NCI-H446 treated with DMSO at 0.1 percent for 48 hours (cell line): ENCODE measurements at places on chromosomes 5 and 9.

GRCh38 chr5:113939988-113940387, 421.9 kb upstream of the KCNN2 start:
- no peak for DNase-seq

- no peak for DNase-seq
These were observed 758.2 kb downstream of the TLE1 start for GRCh38 chr9:80931163-80931562.

DNA sequence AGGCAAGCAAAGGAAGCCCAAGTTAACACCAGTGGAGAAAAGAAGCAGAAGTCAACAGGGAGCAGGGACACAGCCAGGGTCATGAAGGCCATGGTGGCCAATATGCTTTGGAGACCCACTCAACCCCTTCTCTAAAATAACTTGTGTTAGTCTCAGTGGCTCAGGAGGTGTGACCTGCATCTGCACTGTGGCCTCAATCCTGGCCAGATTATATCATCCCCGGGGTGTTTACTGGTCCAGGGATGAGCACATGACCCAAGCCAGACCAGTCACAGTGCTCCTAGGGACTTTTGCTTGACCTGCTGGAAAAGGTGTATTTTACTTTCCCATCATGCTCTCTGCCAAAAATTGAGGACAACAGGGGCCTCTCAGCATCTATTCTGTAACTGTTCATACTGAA, 105.2 kb downstream of the DPYSL3 start:
- no peak for DNase-seq

- DNase-seq: no peak
These were observed 74.9 kb upstream of the PHYKPL start for GRCh38 chr5:178307267-178308045.

DNA sequence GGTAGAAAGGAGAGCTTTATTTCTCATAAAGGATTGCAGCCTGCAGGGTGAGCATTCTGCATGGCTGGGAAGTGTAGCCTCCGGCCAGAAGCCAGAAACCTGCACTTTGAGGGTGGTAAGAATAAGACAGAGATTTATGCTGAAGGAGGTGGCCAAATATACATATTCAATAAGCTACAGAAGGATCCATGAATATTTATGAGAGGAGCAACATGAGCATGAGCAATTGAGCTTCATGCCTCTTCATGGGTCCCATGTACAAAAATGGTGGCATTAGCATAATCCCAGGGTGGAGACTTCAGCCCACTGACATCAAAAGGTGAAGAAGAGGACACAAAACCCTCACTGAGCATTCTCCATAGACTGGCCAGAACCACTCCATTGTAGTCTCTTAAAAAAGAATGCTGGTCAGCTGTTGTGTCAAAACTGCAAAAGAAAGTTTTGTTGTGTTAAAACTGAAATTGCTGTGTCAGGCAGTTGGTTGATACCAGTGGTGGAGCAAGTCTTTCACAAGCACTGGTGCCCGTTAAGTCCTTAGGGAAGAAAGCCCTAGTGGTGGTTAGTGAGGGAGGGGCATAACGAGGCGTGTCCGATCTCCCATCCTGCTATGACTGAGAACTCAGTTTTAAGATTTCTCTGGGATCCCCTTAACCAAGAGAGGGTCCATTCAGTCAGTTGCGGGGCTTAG, 160.8 kb upstream of the MAP1B start:
- no peak for DNase-seq

- no peak for DNase-seq
These were observed 132.1 kb downstream of the GLIS3 start for GRCh38 chr9:4167728-4168127.

DNA sequence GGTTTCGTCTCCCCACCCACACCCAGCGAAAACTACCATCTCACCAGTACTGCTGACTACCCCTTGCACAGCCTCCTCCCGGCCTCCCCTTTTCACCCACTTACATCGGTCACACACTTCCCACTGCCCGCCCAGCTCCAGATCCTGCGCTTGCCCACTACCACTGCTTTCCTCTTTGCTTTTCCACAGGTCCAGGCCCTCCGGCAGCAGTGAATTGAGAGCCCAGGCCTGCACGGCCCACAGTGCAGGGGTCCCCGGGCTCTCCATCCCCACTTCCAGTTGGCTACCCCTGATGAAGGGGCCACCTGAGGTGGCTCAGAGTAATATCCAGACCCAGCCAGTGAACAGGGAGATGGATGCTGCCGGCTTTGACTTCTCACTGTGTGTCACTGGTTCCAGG, 120.2 kb upstream of the FSTL4 start:
- DNase-seq: no peak

GRCh38 chr9:35318741-35319140, 156.9 kb downstream of the UNC13B start:
- no peak for DNase-seq

DNA sequence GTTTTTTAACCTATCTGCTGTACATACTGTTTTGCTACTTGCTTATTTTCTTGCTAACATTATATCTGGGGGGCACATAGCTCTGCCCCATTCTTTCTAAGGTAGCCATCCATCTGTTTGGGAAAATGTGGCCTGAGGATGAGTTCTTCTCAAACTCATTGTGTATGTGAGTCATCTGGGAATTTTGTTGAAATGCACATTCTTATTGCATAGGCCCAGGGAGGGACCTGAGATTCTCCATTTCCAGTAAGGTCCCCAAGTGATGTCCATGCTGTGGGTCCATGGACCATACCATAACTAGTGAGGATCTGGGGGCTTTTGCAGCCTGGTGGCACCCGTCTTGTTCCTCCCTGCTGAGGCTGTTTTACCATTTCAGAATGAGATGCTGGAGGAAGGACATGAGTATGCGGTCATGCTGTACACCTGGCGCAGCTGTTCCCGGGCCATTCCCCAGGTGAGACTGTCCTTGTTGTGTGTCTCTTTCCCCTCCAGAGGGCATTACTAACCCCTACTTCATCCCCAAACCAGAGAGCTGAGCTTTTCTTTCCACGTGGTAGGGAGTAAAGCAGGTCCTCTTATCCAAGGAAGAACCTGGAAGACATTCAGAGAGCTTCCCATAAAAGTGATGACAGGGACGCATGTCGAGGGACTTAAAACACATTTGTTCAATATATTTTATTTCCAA, 28.6 kb downstream of the CYFIP2 start:
- DNase-seq: no peak

- DNase-seq: no peak
These were observed 130.1 kb upstream of the ACOT12 start for GRCh38 chr5:81524015-81524414.

DNA sequence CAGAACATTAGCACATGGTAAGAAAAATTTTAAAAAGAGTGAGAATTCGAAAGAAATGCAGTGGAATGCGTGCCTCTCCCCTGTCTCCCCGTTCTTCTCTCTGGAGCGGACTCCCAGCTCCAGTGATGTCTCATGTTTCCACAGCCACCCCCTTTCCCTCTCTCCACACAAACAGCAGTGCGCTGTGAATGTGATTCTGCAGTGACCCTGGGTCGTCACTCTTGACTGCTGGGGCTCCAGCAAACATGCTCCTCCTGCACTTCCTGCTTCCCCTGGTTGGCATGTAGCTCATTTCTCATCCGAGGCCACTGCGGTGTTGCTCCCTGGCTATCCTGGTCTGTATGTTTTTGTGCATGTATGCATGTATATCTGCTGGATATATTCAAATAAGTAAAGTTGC, 13.3 kb downstream of the PHF2 start:
- no peak for DNase-seq

GRCh38 chr5:31247381-31247780, 53.9 kb downstream of the CDH6 start:
- no peak for DNase-seq
